ENCODE measurements at places on chromosomes 4 and X. TPM values are rescaled to one million over a fixed set of nuclear protein-coding genes. Genes with fewer than 3 reads are reported as not detected.

MAMLD1 gene
- 0.18 TPM for total RNA-seq

MGARP gene
- total RNA-seq, result 0.35 TPM

RAB9B gene
- not detected for total RNA-seq

CFAP99 gene
- total RNA-seq, result 0.18 TPM

FRMPD3 gene
- not detected for total RNA-seq

LRCH2 gene
- 2.6 TPM for total RNA-seq

LONRF3 gene
- 10.1 TPM for total RNA-seq

NHS gene
- not detected for total RNA-seq

RNF150 gene
- 0.04 TPM for total RNA-seq

IQCM gene
- total RNA-seq, result not detected

ZMAT1 gene
- 0.04 TPM for total RNA-seq

FGF13 gene
- total RNA-seq, result 53.2 TPM

FATE1 gene
- total RNA-seq, result not detected

TLR6 gene
- 0.95 TPM for total RNA-seq

CT45A2 gene
- 8.1 TPM for total RNA-seq

F11 gene
- not detected for total RNA-seq

TMEM31 gene
- not detected for total RNA-seq

ASB9 gene
- 0.51 TPM for total RNA-seq

AREG gene
- 5.6 TPM for total RNA-seq

IKBKG gene
- 51.8 TPM for total RNA-seq

G6PD gene
- 205 TPM for total RNA-seq

AADAT gene
- total RNA-seq, result 0.11 TPM

SMAD1 gene
- not detected for total RNA-seq

FRYL gene
- total RNA-seq, result 24.1 TPM

MAGEA1 gene
- 44.1 TPM for total RNA-seq

MAGEA12 gene
- total RNA-seq, result 76.2 TPM

FAM9C gene
- total RNA-seq, result not detected

FHIP1A gene
- total RNA-seq, result 0.04 TPM

ARHGAP10 gene
- total RNA-seq, result 0.16 TPM

CAPN6 gene
- total RNA-seq, result not detected

VCX3A gene
- total RNA-seq, result 7.6 TPM

ART3 gene
- total RNA-seq, result 0.69 TPM

TMEM255A gene
- total RNA-seq, result not detected

GPR173 gene
- total RNA-seq, result not detected

CCNI gene
- 158 TPM for total RNA-seq

NR3C2 gene
- 0.13 TPM for total RNA-seq

CXXC4 gene
- not detected for total RNA-seq

HDAC6 gene
- 91.8 TPM for total RNA-seq

ZIC3 gene
- total RNA-seq, result not detected

TCEAL2 gene
- total RNA-seq, result not detected

RIPPLY1 gene
- total RNA-seq, result not detected

TLR1 gene
- total RNA-seq, result 0.25 TPM

ABCB7 gene
- 26.1 TPM for total RNA-seq

RHOXF2 gene
- total RNA-seq, result 120 TPM

GAGE12E gene
- total RNA-seq, result not detected

DDX53 gene
- 1.5 TPM for total RNA-seq

RS1 gene
- not detected for total RNA-seq

TMEM35A gene
- total RNA-seq, result not detected

C4orf36 gene
- not detected for total RNA-seq

GABRG1 gene
- 0.22 TPM for total RNA-seq

CYTL1 gene
- not detected for total RNA-seq

IDUA gene
- 13.6 TPM for total RNA-seq

CT83 gene
- total RNA-seq, result not detected

ING2 gene
- total RNA-seq, result 8.7 TPM

PNPLA4 gene
- total RNA-seq, result 24.9 TPM

Measured in K562 (cell line).